Activated naive CD4-positive, alpha-beta T cell treated with anti-CD3 and anti-CD28 coated beads for 36 hours (primary cell): ENCODE measurements at places on chromosomes 12 and 14.

GRCh38 chr14:85531587-85532373 lies 1.8 kb downstream of the FLRT2 start:
- DNase-seq: peak; percentile 14

DNA sequence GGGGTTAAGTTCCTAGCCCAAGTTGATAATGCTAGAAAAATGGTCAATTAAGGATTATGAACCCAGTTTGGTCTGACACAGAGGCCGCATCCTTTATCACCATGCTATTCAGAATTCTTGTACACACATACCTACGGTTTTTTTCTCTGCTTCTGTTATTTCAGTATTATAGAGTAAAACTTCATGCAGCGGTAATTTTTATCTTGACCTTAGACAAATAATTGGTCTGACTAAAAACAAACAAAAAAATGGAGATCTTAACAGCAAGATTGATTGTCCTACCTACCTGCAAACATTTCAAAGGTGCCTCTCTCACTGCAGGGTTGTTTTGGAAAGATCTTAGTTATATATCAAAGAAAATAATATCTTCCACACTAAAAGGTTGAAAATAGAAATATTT lies 201.9 kb upstream of the PRICKLE1 start:
- no peak for DNase-seq

- DNase-seq: no peak
These were observed 25.7 kb downstream of the TSPAN9 start for GRCh38 chr12:3102771-3103410.

DNA sequence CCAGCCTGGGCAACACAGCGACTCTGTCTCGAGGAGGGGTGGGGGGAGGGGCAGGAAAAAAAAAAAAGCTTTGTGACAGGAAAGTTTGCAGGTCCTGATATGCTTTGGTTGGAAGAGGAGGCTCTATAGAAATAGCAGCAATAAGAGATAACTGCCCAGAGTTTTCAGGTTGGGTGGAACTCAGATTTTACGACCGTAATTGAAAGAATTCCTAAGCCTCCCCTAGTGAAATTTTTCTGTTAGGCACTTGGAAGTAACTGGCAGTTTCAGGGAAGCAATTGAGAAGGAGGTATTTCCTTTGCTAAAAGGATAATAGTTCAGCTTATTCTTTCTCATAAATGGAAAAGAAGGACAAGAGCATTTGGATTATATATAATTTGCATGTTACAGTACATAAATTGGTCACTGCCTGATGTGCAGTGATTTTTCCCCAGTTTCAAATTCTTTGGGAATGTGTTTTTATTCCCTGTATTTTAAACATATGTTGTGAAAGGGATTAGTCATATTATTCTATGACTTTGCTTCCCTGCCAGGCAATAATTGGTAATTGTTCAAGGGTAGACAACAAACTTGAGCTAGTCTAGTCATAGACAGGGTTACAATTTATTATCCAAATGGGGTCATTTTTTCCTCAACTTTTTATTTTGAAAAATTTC lies 452.8 kb downstream of the AEBP2 start:
- DNase-seq: no peak

- no peak for DNase-seq
These were observed 9.7 kb downstream of the SLC7A8 start for GRCh38 chr14:23173796-23174195.

DNA sequence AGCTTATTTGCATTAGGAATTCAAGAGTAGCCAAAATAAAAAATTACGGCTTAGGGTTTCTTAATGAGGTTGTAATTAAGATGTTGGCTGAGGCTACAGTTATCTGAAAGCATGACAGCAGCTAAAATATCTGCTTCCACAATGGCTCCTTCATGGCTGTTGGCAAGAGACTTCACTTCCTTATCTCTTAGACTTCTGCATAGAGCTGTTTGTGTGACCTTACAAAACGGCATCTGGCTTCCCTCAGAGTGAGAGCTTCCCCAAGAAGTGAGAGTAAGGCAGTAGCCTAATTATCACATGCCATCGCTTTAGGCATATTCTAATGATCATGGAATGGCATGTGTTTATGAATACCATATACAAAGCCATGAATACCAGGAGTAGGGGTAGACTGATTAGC lies 57.6 kb downstream of the CCDC59 start:
- no peak for DNase-seq

GRCh38 chr12:121812320-121812871 lies 8.6 kb downstream of the SETD1B start:
- peak; percentile 39 for DNase-seq

GRCh38 chr12:12901158-12901791 lies 9.9 kb downstream of the GPRC5A start:
- DNase-seq: peak; percentile 59
